Amniotic epithelial cell (primary cell): ENCODE measurements at places on chromosomes 16 and 17.

DNA sequence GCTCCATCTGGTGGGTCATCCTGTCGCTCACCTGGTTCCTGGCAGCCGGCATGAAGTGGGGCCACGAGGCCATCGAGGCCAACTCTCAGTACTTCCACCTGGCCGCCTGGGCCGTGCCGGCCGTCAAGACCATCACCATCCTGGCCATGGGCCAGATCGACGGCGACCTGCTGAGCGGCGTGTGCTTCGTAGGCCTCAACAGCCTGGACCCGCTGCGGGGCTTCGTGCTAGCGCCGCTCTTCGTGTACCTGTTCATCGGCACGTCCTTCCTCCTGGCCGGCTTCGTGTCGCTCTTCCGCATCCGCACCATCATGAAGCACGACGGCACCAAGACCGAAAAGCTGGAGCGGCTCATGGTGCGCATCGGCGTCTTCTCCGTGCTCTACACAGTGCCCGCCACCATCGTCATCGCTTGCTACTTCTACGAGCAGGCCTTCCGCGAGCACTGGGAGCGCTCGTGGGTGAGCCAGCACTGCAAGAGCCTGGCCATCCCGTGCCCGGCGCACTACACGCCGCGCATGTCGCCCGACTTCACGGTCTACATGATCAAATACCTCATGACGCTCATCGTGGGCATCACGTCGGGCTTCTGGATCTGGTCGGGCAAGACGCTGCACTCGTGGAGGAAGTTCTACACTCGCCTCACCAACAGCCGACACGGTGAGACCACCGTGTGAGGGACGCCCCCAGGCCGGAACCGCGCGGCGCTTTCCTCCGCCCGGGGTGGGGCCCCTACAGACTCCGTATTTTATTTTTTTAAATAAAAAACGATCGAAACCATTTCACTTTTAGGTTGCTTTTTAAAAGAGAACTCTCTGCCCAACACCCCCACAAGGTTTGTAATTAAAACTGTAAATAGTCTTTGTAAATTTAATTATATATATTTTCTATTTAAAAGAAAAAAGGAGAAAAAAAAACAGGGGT, 1.7 kb downstream of the FZD2 start:
- no peak for DNase-seq

DNA sequence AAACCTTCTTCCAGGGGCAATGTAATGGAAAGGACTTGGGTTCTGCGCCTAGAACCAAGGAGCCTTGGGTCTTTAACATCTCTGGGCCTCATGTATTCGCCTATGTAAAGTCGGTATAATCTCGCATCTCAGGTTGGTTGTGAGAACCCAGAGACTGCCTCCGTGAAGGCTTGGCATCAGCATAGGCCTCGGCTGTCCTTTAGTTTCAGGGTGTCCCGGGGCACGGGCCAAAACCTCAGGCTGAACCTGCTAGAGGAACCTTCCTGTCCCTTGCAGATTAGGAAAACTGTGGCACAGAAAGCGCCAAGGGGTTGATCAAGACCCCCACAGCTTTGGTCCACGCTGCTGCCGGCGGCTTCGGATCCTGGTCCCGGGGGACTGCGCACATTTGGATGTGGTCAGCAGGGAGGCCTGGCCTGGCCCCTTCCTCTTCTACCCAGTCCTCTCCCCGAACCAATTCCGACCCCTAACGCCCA, 772 bp upstream of the PHAF1 start:
- DNase-seq: no peak

- DNase-seq: peak; percentile 7
Observed at GRCh38 chr17:35449371-35449931, 885 bp upstream of the SLFN13 start.

DNA sequence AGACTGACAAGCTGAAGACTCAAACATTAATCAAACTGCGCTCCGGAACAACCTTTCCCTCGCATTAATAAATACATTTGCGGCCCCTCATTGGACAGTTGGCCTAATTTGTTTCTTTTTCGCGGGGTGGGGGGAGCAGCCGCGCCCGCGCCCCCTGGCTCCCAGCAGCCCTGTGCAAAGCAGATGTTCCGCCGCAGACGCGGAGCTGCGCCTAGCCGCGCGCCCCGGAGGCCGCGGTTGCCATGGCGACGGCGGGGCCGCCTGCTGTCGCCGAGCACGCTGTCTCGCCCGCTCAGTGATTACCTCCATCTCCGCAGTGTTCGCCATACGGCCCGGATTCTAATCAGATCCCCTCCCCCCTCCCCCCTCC, 25.5 kb downstream of the COPZ2 start:
- DNase-seq: no peak

DNA sequence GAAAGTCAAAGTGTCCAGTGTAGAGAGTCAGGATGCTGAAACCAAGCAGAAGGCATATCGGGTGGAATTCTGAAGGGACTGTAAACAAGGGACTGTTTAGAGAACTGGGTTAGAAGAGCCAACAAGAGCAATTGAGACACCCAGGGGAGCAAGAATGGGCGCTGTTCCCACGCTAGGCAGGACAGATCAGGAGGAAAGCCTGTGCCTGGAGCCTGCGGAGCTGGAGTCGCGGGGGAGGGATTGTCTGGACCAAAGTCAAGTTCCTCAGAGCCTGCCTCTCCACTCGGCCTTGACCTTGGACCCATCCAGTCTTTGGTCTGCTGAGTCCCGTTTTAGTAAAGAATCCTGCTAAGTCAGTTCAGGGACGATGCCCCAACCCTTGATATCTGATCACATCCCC, 14.7 kb upstream of the KLHL36 start:
- peak; percentile 84 for DNase-seq

DNA sequence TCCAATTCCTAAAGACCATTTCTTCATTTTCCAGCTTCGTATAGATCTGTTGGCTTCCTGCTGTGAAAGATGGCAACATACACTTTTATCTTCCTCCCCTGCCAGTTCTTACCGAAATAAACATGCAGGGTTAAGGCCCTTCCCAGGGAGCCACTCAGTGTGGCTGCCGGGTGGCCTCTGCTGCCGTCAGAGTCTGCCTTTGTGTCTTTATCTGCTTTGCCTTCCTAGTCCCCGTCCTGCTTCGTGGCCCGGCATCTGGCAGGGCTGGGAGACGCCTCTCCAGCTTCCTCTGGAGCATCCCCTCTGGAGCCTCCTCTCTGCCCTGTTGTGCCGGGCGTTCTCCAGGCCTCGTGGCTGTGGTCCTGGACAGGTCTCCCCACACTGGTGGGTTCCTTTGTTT, 30.3 kb upstream of the CAPN15 start:
- no peak for DNase-seq
